Stimulated activated CD4-positive, alpha-beta T cell treated with anti-CD3 and anti-CD28 coated beads, Interleukin-2, amount 100 ng/mL, for 4 hours (primary cell): ENCODE measurements at places on chromosomes 11 and 22.
A peak's percentile ranks its signal among the peaks of the same experiment; 100 is the strongest.

DNA sequence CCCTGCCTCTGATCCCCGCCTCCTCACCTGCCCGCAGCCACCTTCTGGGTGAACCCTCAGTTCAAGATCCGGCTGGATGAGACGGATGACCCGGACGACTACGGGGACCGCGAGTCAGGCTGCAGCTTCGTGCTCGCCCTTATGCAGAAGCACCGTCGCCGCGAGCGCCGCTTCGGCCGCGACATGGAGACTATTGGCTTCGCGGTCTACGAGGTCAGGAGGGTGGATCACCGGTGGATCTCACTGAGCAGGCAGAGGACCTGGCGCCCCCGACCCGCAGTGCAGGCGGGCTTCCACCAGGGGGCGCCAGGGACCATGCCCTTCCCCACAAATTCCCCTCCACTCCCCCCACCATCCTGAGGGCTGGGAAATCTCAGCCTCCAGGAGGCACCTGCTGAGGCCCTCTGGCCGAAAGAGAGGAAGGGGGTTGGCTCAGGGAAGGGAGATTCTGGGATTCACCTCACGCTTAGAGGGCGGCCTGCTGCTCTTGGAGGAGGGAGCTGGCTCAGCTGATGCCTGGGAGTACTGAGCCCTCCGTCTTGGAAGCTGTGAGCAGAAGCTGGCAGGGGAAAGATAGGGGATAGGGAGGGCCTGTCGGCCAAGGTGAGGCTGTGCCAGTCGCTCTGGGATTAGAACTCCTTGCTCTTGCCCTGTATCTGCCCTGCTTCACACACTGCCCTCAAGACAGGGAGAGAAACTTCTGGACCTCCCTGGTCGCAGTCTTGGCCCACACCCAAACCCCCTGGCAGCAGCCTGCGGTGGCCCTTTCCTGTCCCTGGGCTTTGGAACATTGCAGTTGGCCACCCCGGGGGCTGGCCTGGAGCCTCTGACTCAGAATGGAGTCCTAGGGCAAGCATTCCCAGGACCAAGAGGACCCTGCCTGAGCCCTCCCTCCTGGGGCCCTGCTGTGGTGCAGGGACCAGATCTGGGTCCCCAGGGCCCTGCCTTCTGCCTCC is 23.2 kb downstream of the CAPN1 start:
- peak; percentile 26 for DNase-seq

- no peak for DNase-seq
Observed at GRCh38 chr11:130483124-130483523, 34.7 kb downstream of the ADAMTS15 start.

- DNase-seq: no peak
Observed at GRCh38 chr11:8532475-8532874, 61.6 kb downstream of the STK33 start.

DNA sequence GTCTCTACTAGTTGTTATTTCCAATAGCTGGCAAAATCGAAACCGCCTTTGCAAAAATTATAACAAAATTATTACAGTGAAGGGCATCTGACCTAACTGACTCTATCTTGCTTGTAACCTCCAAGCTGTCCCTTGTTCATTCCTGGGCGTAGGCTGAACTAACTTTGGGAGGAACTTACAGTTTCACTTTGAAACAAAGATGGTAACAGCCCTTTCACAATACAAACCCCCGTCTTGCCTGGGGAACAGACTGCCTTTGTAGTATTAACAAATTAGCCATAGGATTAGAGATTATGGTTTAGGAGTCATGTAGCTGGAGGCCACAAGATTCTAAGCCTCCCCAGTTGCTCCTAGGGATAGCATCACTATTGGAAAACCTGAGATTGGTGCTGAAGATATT is 131.6 kb upstream of the HSD17B12 start:
- no peak for DNase-seq

DNA sequence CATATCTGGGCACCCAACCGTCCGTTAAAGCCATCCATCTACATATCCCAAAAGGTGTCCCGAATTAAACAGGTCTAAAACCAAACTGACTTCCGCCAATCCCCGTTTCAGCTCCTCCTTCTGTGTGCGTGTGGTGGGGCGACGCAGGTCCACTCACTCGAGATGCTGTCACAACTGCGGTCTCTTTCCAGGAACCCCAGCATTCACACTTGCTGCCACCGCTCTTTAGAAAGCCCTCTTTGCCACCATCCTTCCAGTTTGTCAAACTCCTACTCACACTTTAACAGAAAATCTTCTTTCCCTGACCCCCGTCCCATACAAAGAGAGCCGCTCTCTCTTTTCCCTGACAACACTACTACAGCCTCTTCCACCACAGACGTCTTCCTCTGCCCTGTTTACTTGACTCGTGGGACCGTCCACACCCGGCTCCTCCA is 467 bp downstream of the ESS2 start:
- DNase-seq: no peak
